ENCODE measurements at places on chromosomes 11 and 22.

- DNase-seq: no peak
These were observed 7.0 kb downstream of the OR9G1 start for GRCh38 chr11:56705784-56706396.

DNA sequence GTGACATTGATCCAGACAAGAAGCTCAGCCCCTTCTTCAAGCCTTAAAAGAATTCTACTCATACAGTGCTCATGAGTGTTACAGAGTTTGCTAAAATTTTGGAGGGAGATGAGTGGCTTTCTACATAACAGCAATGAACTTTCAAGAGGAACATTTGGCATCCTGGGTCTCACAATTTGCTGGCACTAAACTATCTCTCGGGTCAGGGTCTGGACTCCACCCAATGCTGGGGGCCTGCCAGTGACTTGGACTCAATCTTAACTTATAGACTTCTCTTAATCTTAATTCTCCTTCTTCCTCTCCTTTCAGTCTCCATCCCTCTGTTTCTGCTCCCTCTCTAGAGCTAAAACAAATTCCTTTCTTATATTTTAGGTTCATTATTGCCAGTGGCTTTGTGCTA, 317.9 kb downstream of the TMEM135 start:
- DNase-seq: no peak

DNA sequence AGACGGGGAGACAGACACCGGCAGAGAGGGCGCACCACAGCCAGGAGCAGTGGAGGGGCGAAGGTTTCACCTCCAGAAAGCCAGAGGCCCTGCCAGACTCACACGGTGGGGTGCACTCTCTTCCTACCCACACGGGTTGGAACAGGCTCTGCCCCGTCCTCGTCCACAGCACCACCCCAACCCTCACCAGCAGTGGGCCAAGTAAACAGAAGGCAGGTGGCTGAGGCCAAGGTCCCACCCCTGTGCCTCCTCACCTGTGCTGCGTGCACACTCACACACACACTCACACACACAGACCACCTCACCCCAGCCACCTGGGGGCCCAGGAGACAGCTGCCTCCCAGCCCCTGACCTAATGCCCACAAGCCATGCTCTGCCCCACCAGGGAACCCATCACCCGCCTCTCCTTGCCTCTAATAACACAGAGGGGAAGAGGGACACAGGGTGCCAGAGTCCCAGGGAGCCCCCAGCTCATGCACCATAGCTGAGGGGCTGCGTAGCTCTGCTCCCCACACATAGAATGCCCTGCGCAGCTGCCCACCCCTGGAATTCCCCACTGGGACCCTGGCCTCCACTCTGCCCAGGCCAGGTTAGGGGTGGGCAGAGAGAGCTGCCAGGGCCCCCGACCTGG, 3.1 kb downstream of the CYB5R3 start:
- DNase-seq: no peak

DNA sequence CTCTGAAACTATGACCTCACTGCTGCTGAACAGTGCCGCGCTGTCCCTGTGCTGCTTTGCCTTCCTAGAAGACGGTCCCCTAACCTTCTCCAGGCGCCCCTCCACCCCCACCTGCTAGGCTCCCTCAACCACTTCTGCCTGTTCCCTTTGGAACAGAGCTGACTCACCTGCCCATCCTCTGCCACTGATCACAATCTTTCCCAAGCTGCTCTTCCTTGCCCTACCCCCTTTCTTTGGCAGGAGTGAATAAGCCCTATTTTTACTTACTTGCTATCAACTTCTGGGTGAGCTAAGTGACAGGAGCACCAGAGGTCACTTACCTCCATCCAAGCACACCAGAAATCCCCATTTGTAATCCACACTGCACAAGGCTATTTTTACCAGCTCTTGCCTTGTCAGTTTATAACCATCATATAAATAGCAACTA, 116.0 kb upstream of the BID start:
- no peak for DNase-seq

DNA sequence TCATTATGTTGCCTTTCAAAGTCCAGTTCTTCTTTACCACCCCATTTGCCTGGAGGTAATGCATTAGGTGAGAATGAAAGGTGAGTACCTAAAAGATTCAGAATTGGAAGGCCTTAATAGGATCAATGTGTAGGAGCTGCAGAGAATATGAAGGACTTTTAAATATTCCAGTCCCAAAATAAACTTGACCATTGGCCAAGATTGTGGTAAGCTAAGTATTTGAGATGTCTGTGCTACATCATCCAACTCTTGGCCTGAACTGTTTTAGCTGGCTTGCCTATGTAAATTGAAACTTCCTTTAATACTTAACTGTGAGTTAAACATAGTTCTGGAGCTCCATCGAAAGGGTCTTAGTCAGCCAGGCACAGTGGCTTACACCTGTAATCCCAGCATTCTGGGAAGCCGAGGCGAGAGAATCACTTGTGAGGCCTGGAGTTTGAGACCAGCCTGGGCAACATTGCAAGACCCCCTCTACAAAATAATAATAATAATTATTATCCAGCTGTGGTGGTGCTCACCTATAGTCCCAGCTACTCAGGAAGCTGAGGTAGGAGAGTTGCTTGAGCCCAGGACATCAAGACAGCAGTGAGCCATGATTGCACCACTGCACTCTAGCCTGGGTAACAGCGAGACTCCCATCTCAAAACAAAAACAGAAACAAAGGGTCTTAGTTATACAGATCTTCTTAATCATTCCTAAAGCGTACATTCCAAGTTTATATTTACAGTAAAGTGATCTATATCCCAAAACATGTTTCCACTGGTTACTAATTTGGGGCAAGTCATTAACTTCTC, 29.8 kb downstream of the MTMR3 start:
- DNase-seq: no peak

DNA sequence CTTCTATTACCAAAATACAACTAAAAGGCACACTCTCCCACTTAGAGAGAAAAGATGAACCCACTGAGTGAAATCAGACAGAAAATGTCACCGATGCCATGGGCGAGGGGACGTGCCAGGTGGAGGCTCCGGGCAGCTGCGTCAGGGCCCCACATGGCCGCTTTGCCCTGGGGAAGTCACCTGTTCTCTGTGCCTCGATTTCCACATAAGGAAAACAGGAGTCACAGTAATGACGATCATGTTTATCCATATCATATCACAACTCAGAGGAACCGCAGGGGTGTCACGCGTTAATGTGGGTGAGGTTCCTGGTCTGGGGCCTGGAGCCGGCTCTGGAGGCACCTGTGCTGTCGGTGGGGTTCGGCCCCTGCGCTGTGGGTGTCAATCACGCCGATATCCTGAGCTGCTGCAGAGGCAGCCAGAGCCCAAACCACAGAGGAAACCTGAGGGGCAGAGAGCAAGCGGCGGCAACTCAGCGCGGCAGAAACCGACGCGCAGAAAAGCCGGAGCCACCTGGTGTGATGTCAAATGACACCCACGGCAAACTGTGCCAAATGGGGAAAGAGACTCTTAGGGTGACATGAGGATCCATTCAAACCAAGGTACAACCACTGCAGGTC, 243.7 kb downstream of the BRD1 start:
- DNase-seq: no peak

- DNase-seq: no peak
These were observed 14.9 kb downstream of the XKR3 start for GRCh38 chr22:16810188-16810802.

DNA sequence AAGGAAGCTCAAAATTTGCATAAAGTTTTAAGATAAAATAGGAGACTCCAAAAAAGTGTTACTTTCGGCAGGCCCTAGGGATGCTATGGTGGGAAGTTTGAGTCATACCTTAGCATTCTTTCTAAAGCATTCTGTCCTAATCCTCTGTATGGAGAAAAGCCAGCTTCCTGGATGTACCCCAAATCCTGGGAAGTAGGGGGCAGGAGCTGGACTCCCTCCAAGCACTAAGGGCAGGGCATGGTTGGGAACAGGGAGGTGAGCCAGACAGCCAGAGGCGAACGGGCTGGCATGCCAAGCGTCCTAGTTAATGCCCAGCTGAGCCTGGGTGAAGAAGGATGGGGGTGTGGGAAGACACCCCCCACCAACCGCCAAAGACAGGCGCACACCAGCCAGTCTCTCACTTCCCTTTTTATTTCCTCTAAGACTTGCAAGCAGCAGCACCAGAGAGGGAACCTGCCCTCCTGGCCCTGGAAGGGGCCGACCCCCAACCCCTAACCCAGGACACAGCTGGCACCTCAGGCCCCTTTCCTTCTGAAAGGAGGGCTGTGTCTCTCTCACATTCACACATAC, 23.9 kb downstream of the RTN4RL2 start:
- no peak for DNase-seq

GRCh38 chr22:41682033-41682807, 6.4 kb downstream of the SNU13 start:
- peak; percentile 72 for DNase-seq

- no peak for DNase-seq
These were observed 32.1 kb downstream of the PPM1F start for GRCh38 chr22:21920341-21921183.

DNA sequence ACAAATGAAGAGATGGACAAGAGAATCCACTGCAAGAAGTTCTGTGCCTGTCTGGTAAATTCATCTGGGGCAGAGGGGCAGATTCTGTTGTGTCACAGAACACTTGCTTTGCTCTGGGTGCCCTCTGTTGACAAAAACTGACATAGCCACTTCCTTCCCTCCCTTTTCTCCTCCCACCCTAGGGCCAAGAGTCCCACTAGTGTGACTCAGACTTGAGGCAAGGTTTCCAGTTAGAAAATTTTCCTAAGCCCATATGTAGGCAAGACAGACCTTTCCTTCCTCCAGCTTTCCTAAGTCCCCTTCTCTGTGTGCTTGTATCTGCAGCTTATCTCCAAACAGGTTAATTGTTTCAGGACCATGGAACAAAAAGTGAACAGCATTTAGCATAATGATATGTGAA, 106.8 kb downstream of the RBFOX2 start:
- no peak for DNase-seq

DNA sequence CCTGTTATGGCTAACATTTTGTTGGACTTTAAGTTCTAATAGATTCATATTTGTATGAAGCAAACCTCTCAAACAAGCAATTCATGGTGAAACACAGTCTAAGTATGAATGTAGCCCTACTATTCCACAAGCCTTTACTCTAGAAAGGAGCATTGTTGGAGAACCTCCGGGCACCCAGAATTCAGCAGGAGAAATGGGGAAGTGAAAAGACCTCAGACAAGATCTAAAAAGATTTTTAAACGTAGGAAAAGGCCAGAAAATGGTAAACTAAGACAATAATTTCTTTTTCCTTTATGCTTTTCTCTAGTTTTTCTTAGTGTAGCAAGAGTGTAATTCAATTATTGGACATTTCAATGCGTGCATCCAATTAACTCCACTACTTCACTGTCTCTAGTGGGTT, 426.4 kb downstream of the INSC start:
- DNase-seq: no peak

- DNase-seq: no peak
These were observed 46.3 kb downstream of the AMOTL1 start for GRCh38 chr11:94814272-94814976.

- no peak for DNase-seq
These were observed 4.9 kb upstream of the CYTH4 start for GRCh38 chr22:37277384-37277783.

- no peak for DNase-seq
These were observed 104.5 kb downstream of the NTM start for GRCh38 chr11:131474947-131475346.

DNA sequence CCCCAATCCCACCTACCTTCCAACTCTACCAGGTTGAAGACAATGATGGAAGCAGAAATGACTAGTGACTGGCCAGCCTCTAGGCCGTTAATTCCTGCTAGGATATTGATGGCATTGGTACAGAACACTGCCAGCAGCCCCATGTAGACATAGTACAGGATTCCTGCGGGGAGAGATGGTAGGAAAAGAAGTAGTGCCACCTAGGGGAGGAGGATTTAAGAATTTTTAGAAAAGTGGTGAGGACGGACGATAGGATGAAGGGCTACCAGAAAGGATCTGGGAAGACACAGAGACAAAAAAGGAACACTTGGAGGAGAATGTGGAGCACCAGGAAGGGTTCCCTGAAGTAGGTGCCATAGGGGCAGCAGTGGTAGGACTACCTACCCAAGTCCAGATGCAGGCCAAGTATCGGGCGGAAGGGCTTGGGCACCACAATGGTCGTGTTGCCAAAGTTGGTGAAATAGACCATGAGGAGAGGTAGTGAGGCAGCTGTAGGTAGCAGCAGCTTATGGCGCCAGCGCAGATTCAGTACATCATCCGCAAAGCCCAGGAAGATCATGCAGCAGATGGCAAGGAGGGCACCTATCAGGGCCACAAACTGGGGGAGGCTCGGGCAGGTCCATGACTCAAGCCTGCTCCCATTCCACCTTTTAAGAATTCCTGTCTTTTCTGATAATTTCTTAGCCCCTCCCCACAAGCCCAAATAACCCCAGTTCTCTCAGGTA, 1.2 kb downstream of the DPAGT1 start:
- DNase-seq: no peak

GRCh38 chr11:115618428-115618827, 114.2 kb upstream of the CADM1 start:
- no peak for DNase-seq

DNA sequence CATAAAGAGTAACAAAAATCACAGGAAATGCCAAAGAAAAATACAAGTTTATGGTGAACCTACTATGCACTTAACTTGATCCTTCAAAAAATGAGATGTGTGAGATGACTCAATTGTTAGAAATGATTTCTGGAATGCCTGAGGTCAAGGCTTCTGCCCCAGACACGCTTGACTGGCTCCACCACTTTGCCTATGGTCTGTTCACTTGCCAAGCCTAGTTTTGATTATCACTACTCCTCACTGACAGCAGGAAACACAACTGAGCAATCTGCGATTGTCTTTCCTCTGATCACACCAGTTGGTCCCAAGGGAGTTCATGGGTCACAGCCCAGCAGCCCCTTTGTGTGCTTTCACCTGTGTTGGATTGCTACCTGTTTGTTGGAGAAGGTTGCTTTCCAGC, 20.6 kb upstream of the PRDM10 start:
- DNase-seq: no peak

DNA sequence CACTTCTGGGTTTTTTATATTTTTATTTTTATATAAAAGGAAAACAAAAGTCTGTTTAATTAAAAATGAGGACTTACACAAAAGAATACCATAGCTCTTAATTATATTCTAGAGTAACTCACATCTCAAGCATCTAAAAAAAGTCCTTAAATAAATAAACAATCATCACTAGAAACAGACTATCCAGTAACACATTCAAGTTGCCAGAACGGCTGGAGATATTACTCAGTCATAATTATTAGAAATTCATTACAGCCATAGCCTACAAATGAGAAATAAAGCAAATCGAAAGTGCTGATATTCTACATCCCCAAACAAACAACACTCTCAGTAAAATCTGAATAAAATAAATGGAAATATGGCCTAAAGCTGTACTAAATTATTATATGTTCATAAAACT, 182.5 kb upstream of the C11orf58 start:
- DNase-seq: no peak

- DNase-seq: no peak
These were observed 124.2 kb downstream of the CCDC34 start for GRCh38 chr11:27238811-27239210.

DNA sequence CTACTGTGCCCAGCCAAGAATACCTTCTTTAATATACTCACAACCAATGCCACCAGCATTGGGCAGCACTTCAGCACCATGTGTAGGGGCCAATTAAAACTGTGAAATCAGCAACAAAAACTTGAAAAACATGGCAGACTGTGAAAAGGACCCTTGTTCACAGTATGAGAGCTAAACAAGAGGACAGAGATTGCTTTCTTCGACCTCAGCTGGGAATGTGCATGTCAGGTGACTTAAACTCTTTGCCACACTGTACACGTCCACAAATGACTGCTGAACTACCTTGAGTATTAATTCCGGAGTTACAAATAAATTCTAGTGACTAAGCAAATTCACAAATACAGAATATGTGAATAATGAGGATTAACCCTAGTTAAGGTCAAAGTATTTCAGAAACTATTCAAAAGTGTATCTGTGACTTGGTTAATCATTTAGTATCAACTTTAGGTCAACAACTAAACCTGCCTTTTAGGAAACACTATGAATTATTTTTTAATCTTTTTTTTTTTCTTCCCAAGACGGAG, 33.0 kb downstream of the DDX6 start:
- DNase-seq: no peak
